HFFc6 (cell line): ENCODE measurements at places on chromosomes 3 and 15.

DNA sequence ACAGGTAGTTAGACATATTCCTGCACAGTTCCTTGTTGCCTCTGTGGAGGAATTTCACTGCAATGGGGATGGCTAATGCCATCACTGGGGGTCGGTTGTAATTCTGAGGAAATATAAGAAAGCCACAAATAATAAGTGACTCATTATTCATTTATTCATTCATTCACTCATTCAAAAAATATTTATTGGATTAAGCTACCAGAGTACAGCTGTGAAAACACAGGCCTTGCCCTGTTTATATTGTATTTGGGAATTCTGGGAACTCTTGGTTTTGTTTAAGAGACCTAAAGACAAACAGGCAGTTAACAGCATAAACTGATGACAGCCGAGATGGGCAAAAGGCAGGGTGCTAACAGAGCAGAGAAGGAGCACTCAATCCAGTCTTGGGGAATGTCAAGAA is 23.6 kb downstream of the PTX3 start:
- DNase-seq = peak; percentile 51

- DNase-seq = no peak
These were observed 167.6 kb upstream of the COL8A1 start for GRCh38 chr3:99470841-99471240.

- peak; percentile 4 for DNase-seq
These were observed 21.5 kb downstream of the GABRR3 start for GRCh38 chr3:98013411-98014267.

GRCh38 chr15:57472861-57473260 is 96.6 kb downstream of the CGNL1 start:
- peak; percentile 16 for DNase-seq

DNA sequence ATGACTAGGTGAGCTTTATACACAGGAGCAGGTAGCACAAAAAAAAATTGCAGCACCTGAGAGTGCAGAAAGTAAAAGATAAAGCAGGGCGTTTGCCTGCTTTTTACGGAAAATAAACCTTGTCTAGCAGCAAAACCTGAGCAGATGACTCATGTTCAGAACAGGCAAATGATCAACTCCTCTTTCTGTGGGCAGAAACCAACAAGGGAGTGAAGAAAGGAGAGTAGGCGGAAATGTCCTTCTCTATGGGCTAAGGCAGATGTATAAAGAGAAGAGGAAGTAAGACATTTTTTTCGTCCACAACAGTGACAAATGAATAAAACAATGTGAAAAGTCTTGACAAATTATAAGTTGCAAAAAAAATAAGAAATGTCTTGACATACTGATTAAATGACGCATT is 24.5 kb upstream of the GMNC start:
- no peak for DNase-seq

DNA sequence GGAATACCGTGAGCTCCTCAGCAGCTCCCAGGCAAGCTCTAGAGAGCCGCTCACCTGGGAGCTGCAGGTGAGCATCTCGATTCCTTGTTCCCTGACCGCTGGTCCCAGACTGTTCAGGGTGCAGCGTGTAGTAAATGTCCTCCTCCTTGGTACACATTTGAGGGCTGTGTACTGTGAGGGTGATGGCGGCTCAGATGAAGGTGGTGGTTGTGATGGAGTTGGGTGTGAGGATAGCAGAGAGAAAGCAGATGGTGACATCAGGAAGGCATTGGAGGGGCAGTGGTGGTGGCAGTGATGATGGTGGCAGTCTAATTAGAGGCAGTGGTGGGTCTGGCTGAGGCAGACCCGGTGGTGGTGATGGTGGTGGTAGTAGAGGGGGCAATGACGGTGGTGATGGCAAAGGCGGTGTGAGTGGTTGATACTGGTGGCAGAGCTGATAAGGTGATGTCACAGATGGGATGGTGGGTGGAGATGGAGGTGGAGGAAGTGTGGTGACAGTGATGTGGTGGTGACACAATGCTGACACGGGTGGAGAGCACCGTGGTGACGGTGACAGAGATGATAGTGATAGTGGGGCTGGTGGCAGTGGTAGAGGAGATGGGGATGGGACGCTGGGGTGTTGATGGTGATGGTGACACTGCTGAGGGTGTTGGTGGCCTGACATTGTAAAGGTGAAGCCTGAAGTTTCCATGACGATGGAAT is at the start of gene DNAJB8:
TSS of gene DNAJB8 (minus strand) at position 51 of the 702 bp plus-strand sequence. CDS start 3,645 bp downstream, outside the sequence.
- no peak for DNase-seq

DNA sequence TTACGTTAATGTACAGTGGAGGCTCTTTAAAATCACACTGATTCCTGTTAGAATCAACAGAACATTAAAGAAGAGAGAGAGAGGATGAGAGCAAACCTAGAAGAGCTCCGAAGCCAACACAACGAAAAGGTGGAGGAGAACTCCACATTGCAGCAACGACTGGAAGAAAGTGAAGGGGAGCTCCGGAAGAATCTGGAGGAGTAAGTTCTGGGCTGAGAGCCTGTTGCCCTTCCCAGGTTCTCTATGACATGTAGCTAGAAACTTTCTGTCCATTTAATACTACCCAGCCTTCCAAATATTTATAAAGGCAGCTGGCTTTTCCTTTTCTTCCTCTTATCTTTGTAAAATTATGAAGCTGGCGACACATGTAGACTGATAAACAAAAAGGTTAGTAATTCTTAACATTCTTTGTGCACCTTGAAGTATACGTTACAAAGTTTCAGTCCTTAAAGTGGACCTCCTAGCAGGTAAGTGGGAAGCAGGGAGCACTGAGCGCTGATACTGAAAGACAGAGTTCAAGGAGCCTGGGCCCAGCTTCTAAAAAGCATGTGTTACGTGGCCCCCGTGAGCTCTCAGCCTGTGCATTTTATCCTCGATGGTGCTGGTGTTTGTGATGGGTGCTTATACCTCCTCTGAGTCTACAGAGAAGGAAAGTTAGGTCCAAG is 75.9 kb downstream of the CGNL1 start:
- no peak for DNase-seq

- no peak for DNase-seq
These were observed 42.5 kb downstream of the SH3GL3 start for GRCh38 chr15:83489690-83490089.

- no peak for DNase-seq
These were observed 48.6 kb downstream of the SMAD3 start for GRCh38 chr15:67114046-67114445.

DNA sequence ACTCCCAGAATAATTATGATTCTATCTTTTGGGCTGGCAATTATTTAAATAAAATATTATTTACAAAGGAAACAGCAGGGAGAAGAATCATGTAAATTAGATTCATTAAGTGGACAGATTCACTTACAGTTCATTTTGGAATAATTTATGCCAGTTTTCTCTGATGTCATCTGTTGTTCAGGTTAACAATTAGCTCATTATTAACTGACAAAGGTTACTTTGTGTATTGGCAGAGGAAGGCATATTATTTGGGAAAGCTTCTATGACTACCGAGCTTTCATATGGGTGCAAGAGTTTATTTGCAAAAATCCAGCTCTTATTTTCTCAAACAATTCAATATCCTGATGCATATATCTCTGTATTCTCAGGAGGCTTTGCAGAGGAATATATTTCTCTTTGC is 224.4 kb downstream of the CHST2 start:
- no peak for DNase-seq

GRCh38 chr15:31325595-31326155 is 960 bp upstream of the KLF13 start:
- no peak for DNase-seq

DNA sequence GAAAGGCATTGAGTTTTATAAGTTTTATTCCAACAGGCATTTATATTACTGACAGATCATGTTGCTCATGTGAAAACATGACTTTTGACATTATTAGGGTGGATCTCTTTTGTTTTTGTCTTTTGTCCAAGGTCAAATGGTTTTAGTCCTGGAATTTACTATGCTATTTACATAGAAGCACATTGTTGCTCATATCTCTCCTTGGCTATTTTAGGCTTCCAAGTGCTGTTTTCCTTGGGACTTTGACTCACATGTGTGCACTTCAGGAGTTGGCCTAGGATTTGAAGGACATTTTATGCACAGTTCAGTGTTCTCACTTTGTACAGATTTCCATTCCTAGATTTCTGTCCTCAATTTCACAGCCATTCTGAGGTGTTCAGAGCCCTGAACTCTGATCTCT is 225.7 kb downstream of the PYDC2 start:
- no peak for DNase-seq

GRCh38 chr3:14957925-14958324 is 10.5 kb downstream of the NR2C2 start:
- DNase-seq = no peak

- no peak for DNase-seq
These were observed 183.8 kb upstream of the MCTP2 start for GRCh38 chr15:94047566-94047965.

DNA sequence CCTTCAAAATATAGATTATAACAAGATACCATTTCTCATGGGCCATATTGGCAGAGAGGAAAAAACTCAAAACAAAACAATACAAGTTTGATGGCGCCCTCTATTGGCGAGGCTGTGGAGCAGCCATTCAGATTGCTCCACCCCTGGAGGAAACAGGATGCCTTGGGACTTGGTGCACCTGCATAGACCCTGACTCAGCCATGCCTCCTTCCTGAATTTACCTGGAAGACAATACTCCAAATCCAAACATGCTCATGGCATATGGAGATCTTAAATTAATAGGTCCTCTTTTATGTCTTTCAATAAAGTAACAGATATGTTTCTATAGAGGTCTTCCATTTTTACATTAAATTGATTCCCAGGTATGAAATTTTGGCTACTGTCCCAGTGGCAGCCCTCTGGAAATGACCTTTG is 90.0 kb downstream of the APBA2 start:
- peak; percentile 31 for DNase-seq

- DNase-seq = no peak
These were observed 194.5 kb downstream of the RBMS3 start for GRCh38 chr3:29475305-29475840.

DNA sequence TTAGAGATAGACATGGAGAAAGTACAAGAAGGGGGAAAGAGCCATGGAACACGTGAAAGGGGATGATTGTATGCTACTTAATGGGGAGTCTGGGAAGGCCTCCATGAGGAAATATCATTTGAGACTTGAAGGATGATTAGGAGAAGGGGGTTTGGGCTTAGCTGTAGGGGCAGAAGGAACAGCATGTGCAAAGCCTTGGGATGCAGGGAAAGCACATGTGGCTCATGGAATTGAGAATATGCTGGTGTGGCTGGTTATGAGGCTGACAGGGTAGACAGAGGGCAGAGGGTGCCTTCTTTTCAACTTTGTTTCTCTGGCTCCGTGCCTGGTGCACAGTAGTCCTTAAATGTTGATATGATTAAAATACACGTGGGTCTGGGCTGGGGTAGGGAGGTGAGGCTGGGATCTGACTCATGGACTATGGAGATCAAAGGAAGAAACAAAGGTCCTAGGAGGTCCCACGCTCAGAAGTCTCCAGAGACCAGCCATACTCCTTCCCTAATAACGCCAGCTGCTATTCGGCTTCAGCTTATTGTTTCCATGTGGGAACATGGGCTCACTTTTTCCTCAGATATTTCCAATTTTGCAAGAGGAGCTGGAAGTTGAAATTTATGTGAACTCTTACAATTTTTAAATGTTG is 1.1 kb downstream of the GTF2E1 start:
- no peak for DNase-seq

- DNase-seq = peak; percentile 9
These were observed 57.9 kb upstream of the SEC22A start for GRCh38 chr3:123143669-123144411.

- DNase-seq = no peak
These were observed 2.3 kb upstream of the BMF start for GRCh38 chr15:40110866-40111550.

DNA sequence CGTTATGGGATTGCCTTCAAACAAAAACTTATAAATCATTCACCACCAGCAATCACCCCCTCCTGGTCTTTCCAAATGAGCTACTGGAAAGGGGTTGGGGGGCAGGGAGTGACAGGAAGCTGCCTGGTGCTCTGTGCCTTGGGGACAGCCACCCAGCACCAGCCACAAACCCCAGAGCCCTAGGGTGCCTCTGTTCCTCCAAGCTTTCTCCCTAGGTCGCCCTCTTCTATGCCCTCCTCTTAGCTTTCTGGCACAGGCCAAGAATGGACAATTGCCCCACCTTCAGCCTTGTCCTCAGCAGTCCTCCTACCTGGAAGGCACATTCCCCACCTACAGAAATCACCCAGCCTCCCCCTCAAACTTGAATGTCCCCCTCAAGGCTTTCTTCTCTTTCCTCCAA is 3.3 kb downstream of the OXTR start:
- DNase-seq = no peak

GRCh38 chr15:44711743-44712345 is 527 bp downstream of the B2M start:
- DNase-seq = no peak

DNA sequence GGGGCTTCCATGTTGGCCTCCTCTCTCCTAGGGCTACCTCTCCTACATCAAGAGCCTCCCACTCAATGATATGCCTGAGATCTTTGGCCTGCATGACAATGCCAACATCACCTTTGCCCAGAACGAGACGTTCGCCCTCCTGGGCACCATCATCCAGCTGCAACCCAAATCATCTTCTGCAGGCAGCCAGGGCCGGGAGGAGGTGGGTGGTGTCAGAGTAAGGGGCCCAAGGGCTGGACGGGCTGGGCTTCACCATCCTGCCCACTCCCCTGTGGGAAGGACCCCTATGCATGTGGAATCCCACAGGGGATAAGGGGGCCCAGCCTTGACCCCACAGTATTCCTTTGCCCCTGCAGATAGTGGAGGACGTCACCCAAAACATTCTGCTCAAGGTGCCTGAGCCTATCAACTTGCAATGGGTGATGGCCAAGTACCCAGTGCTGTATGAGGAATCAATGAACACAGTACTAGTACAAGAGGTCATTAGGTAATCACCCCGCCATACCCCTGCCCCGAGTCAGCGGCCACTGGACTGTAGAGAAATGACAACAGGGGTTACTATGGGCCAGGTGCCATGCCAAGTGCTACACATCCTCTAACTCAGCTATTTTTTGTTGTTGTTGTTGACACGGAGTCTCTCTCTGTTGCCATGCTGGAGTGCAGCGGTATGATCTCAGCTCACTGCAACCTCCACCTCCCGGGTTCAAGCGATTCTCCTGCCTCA is 47.1 kb downstream of the SEMA3G start:
- no peak for DNase-seq

GRCh38 chr15:77670558-77671361 is 38.0 kb upstream of the LINGO1 start:
- DNase-seq = no peak

DNA sequence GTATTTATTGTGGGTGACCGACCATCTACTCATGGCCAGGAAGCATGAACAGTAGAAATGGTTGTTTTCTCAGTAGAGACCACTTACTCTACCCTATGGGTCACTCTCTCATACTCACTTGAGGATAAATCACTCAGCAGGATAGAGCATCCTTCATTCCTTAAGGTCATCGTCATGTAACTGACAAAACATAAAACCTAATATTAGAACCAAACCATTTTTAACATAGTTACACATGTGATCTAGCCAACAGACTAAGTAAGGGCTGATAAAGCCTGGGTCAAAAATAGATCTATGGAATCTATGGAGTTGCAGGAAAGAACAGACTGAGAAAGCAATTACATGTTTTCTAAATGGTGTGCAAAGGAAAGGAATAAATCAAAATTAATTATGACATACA is 769.1 kb downstream of the NTRK3 start:
- DNase-seq = peak; percentile 3

GRCh38 chr3:72412340-72412956 is 435.8 kb downstream of the SHQ1 start:
- no peak for DNase-seq

GRCh38 chr3:189570916-189571315 is 60.3 kb upstream of the TP63 start:
- no peak for DNase-seq
